NCI-H1092 (cell line): ENCODE measurements at places on chromosomes 12 and 14.

- no peak for DNase-seq
Observed at GRCh38 chr12:19447386-19447785, 8.1 kb downstream of the AEBP2 start.

DNA sequence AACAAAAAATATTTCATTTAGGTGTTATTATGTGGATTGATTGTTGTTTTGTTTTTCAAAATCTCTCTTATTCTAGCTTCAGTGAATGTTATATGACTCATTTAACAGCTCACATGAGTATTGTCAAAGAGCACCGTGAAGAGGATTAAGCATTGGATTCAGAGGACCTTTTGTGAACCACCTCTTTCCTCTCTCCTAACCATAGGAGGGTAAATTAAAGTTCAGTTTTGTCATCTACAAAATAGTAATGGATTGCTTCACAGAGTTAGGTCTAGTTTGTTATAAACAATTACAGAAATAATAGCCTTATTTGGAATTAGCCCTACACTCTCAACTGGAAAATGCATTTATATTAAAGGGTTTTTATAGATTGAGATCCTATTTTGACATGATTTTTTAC, 962 bp upstream of the KERA start:
- no peak for DNase-seq

GRCh38 chr12:95322326-95322725, 104.7 kb downstream of the VEZT start:
- DNase-seq, result no peak

DNA sequence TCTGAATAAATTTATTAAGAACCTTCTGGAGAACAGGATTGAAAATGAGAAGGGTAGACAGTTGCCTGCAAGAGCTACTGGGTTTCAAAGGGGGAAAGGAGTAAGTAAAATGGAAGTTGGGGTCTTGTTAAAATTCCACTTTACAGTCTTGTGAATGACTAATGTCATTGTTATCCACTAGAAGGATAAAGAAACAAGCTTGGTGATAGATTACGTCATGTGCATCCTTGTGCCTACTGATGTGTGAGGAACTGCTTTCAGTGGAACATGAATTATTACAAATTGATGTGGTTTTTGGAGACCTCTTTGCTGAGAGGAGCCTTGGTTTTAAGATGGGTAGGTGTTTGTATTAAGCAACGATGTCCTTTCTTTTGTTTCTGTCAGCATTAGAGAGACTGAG, 272.5 kb upstream of the PRICKLE1 start:
- DNase-seq, result no peak

GRCh38 chr14:89823743-89824142, 130.8 kb downstream of the EFCAB11 start:
- no peak for DNase-seq

GRCh38 chr12:53866727-53867126, 71.9 kb upstream of the HOXC13 start:
- no peak for DNase-seq
